Globus pallidus (tissue), 1 donor: ENCODE measurements at places on chromosomes 5 and 9.

GRCh38 chr9:99680191-99680590 is 141.5 kb upstream of the NR4A3 start:
- DNase-seq: no peak

- no peak for DNase-seq
These were observed 70.8 kb upstream of the CHD1 start for GRCh38 chr5:98999631-99000030.

DNA sequence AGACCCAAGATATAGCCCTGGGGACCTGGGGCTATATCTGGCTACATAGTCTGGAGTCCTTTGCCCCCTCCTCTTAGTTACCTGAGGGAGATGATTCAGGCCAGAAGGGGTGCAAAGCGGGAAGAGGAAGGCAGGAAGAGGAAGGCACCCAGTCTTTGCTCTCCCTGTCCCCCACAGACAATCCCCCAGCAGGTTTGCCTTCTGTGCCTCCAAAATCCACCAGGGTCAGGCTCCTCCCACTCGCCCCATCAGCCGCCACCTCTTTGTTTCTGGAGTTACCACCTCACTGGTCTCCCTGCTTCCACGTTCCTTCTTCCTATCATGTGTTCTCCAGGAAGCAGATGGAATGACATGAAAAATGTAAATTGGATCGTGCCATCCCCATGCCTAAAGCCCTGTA is 31.2 kb upstream of the FABP6 start:
- no peak for DNase-seq

DNA sequence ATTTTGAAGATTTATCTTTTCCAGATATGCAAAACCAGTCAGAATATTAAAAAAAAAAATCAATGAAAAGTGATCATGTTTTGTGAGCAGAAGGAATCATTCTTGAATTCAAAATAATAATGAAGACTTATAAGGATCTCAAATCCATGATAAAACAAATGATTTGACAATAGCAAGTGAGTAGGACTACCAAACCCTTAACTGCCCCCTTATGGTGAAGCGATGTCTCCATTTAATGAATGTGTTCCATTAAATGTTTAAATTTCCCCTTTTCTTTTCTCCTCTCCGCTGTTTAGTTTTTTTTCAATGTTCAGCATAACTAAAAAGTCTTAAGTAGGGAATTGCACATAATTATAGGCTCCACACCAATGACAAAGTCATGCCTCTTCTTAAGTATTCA is 12.2 kb upstream of the MARCHF3 start:
- DNase-seq: no peak
